ENCODE measurements at places on chromosomes 4 and X. TPM values are rescaled to one million over a fixed set of nuclear protein-coding genes. Genes with fewer than 3 reads are reported as not detected.
A peak's percentile ranks its signal among the peaks of the same experiment; 100 is the strongest.

Gene ZXDB
- 6.7 TPM for total RNA-seq

DNA sequence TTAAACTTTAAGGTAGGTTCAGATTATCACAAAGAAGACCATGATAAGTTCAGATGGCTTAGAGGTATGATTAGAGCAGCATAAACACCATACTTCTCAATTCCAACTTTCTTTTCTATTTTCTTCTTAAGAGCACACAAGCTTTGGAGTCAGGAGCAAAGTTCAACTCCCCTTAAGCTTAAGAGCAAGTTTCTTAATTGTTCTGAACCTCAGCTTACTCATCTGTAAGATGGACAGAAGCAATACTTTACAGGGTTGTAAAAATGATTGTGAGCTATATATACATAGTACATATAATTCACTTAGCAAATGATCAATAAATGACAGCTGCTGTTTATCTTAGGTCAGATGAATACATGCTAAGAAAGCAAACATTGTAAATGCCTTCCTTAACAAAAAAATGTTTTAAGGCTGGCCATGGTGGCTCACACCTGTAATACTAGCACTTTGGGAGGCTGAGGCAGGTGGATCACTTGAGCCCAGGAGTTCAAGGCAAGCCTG lies 25.0 kb upstream of the RPS3A start:
- DNase-seq: no peak

DNA sequence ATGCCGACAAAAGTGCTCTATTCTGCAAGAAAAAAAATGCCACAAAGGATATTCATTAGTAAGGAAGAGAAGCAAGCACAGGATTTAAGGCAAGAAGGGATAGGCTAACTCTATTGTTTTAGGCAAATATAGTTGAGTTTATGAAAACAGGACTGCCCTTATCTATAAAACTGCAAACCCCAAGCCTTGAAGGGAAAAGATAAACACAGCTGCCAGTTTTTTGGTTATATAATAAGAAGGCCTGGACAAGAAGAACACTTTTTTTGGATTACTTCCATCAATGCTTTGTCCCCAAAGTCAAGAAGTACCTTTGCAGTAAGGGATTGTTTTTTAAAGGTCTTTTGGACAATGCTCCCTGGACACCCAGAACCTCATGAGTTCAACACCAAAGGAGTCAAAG lies 45.4 kb upstream of the WWC2 start:
- no peak for DNase-seq

DNA sequence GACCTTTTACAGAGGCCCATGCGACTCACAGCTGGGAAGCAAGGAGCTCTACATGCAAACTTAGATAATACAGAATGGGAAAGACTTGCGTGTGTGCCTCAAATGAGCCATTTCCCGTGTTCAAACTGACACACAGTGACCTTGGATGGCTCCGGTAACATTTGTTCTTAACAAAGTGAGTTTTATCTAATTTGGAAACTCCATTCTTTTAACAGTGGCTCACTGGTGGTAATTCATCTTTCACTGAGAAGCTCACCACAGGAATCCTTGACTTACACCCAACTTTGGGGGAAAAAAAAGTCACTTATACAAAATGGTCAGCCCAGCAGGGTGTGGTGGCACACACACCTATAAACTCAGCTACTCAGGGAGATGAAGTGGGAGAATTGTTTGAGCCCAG lies 190.6 kb downstream of the LDB2 start:
- DNase-seq: peak; percentile 45

Gene TCEAL6
- not detected for total RNA-seq

Gene ZNF732
- 0.11 TPM for total RNA-seq

- DNase-seq: no peak
Measured at GRCh38 chrX:25544641-25545040, 528.9 kb upstream of the ARX start.

Gene ADAMTS3
- 1.1 TPM for total RNA-seq

Gene SLC26A1
- total RNA-seq: 0.85 TPM

DNA sequence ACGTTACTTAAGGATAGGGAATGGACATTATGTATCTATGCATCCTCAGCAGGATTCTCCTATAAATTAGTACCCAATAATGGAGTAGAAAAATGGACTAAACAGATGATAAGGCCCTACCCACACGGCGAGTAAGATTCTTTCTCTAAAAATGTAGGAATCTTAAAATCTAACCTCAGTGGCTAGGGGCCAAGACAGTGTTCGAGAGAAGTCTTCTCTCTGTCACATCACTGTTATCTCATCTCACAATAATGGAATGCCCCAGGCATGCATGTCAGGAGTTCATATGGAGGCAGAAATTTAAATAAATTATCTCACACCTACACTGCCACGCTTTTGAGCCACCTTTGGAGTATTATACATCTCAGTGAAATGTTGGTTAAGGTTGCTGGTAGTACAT lies 132.9 kb downstream of the LDB2 start:
- DNase-seq: no peak

DNA sequence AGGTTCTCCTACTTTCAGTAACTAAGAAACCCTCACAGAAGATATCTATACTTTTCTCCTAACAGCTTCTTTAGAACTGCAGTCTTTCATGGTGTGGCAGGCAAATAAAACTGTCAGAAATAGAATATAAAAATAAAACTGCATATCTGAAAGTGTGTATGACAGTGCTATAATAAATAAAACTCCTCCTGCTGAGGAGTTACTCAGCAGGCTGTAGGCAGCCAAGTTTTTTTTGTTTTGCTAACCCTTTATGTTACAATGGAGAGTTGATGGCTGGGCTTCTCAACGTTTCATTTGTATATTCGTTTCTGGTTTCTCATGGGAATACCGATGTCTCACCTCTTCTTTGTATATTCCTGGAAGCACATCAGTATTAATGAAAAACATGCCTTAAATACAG lies 18.2 kb upstream of the UGT2B10 start:
- no peak for DNase-seq

- peak; percentile 33 for DNase-seq
Measured at GRCh38 chr4:139167774-139168444, 9.1 kb downstream of the ELF2 start.

- DNase-seq: no peak
Measured at GRCh38 chr4:162456106-162456505, 292.3 kb upstream of the FSTL5 start.

DNA sequence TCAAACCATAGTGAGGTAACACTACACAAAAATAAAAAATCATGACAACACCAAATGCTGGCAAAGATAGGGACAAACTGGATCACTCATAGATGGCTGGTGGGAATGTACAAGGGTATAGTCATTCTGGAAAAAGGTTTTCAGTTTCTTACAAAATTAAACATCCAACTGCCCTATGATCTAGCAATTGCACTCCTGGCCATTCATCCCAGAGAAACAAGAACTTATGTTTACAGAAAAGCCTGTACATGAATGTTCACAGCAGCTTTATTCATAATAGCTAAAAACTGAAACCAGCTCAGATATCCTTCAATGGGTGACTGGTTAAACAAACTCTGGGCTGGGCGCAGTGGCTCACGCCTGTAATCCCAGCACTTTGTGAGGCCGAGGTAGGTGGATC lies 43.3 kb downstream of the NYX start:
- no peak for DNase-seq

GRCh38 chrX:63418211-63418610 lies 67.1 kb upstream of the SPIN4 start:
- no peak for DNase-seq

Gene NXF2
- total RNA-seq: not detected

Gene RTL3
- total RNA-seq: not detected

DNA sequence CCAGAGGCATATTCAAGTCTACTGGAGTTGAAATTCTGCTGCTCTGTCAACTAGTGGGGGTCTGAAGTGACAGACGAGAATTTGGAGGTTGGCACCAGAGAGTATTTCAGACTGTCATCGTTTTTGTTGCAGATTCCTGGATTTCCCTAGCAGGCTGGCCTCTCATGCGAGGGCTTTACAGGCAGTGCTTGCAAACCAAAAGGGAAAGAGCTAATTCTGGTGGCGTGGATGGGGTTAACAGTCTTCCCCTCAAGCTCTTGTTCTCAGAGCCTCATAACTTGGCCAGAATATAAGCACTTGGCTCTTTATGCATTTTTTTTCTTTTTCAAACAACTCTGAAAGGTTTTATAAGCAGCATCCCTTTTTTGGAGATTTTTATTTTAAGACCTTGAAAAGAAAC lies at the start of gene SPARCL1:
Gene SPARCL1 (minus strand): TSS at position 190 of the 400 bp plus-strand sequence. CDS start 29,802 bp downstream, outside the sequence.
- no peak for DNase-seq

Gene IL13RA1
- total RNA-seq: 72.8 TPM

DNA sequence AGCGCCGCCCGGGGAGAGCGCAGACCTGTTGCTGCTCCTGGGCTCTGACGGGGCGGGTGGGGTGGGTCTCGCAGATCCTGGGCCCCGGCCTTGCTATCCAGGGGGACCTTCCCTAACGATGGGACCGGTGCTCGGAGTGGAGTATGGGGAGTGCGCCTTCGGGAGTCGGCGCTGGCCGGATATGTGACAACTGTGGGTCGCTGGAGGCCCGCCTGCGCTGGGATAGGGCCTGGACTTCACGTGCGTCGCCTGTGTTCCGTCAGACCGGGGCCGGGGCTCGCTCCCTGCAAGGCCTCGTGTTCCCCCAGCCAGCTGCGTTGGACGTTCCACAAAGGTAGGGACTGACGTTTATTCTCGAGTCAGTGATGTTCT lies 1.3 kb downstream of the TBL1X start:
- peak; percentile 40 for DNase-seq

Gene ASB12
- 0.22 TPM for total RNA-seq

- DNase-seq: no peak
Measured at GRCh38 chrX:134570509-134570846, 87.8 kb downstream of the PLAC1 start.

DNA sequence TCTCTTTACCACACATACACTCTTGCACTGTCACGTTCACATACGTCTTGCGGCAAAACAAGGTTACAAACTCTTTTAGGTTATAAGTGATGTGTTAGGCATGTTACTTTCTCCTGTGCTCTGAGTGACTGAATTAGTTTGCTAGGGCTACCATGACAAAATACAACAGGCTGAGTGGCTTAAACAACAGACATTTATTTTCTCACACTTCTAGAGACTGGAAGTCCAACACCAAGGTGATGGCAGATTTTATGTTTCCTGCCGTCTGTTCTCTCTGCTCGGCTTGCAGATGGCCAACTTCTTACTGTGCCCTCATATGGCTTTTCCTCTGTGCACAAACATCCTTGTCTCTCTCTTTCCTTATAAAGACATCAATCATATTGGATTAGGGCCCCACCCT lies 1224.3 kb upstream of the TENM3 start:
- DNase-seq: no peak

Gene TMEM192
- 26.9 TPM for total RNA-seq

DNA sequence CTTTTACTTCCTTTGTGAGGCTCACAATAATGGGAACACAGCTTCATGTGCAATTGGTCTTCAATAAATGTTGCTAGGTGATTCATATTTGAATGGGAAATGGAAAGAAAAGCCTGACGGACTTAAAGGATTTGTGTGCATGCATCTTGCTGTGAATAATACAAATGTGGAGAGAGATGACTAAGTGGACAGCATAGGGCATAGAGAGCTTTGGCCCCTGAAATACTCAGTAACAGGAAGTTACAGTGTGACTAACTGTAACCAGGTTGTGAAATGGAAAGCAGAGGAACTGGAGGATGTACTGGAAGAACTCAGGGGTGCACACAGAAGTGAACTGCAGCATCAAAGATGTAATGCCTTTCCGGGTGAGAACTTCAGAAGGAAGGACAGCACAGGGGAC lies 206.7 kb downstream of the MGST2 start:
- DNase-seq: no peak

GRCh38 chrX:49951524-49952193 lies 29.3 kb downstream of the CLCN5 start:
- no peak for DNase-seq

Gene CT45A2
- not detected for total RNA-seq

GRCh38 chr4:12701384-12701783 lies 782.8 kb downstream of the RAB28 start:
- no peak for DNase-seq

DNA sequence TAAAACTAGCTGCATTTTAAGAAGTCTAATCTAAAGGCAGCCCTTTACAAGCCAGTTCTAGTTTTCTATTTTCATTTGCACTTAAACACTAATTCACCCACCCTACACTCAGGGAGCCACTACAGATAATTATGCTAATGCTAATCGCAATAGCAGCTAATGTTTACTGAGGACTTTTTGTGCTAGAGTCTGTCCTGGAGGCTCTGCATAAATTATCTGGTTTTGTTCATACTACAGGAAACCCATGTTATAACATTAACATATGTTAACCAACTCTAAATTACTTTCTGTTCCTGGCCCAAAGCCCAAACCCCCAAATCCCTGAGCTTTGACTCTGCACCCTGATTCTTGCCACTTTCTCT lies 480 bp upstream of the RADX start:
- DNase-seq: no peak

DNA sequence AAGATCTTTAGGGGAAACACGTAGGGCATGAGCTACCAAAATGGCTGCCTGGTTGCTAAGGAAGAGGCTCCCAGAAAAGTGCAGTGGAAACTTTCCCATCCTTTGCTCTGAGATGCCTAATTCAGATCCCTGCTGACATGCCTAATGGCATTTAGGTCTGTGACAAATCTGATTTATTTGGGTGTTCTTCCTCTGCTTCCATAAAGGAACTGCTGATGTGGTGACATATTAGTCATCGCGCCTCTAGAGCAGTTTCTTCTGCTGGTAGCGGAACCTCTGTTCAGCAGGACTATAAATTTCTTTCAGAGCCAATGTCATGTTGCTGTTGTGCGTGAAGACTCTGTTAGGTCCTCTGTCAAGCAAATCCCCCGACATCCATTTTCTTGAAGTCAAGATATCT lies 310.0 kb downstream of the PDHA2 start:
- no peak for DNase-seq

- no peak for DNase-seq
Measured at GRCh38 chr4:67963356-67963755, at the start of gene TMPRSS11A. TMPRSS11A (minus strand) TSS chr4:67963493; CDS start chr4:67963393, 100 bp downstream.

- no peak for DNase-seq
Measured at GRCh38 chr4:74487771-74488170, 42.8 kb downstream of the AREG start.

DNA sequence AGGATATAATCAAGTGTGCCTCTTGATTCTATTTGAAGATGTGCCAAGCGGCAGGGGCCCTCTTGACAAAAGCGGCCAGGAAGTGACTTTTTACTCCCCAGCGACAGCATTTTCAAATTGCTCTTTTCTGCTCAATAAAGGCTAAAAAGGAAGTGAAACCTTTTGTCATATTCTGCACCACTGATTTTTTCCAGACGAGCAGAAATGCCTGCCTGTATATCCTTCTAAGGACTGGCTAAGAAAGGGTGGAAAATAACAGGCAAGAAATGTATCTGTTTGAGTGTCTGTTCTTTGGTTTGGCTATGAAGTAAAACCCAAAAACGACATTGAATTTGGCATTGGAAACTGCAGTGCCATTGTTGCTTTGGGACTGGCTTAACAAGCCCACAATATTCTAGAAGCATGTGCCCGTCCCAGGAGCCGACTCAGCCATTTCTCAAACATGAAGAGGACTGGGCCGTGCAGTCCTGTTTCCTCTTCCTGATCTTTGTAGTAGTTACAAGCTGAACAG lies 25.4 kb downstream of the TMSB4X start:
- no peak for DNase-seq

Gene PLXNB3
- 103 TPM for total RNA-seq

GRCh38 chr4:122379239-122379638 lies 428 bp downstream of the ADAD1 start:
- DNase-seq: no peak

GRCh38 chr4:138277133-138277532 lies 35.0 kb upstream of the SLC7A11 start:
- DNase-seq: no peak

Measured in adrenal gland (tissue), 19 donors.